ENCODE measurements at places on chromosomes 7 and 10.

DNA sequence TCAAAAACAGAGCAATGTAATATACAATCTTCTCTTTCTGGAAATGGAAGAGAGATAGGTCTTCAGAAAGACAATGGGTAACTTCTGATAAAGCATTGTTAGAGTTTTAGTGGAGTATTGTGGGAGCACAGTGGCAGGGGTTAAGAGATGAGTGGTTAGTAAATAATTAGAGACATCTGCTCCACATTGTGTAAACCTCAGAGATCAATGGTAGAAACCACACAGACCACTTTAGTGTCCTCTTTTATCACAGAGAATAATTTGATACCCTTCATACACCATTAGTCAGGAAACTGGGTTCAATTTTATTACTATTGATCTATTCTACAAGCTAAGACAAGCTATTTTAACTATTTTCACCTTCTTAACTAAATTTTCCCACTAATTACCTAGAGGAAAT lies 35.9 kb upstream of the MAGI2 start:
- no peak for DNase-seq

- no peak for DNase-seq
Observed at GRCh38 chr7:100585511-100586265, at the start of gene LRCH4. Gene LRCH4 (minus strand): TSS chr7:100586129. CDS start chr7:100586100, 29 bp downstream.

DNA sequence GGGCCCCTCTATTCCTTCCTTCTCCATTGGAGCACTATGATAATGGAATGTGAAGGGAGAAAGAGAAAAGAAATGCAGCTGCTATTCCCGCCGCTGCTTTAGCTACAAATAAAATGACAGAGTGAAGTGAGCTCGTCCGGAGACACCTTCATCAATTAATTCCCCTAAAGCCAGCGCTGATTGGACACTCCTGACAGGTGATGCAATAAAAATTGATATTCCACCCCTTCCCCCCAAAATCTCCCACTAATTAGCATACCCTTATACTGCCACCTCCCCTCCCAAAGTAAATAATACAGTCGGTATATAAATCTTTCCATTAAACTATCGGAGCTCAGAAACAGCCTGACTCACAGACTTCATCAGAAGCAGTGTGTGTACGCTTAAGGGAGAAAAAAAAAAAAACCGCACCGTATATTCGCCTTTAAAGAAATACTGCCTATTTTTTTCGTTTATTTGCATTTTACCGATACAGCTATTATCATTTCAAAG lies 7.3 kb downstream of the SKIDA1 start:
- peak; percentile 80 for DNase-seq

GRCh38 chr10:97174941-97175340 lies 10.8 kb downstream of the SLIT1 start:
- no peak for DNase-seq

DNA sequence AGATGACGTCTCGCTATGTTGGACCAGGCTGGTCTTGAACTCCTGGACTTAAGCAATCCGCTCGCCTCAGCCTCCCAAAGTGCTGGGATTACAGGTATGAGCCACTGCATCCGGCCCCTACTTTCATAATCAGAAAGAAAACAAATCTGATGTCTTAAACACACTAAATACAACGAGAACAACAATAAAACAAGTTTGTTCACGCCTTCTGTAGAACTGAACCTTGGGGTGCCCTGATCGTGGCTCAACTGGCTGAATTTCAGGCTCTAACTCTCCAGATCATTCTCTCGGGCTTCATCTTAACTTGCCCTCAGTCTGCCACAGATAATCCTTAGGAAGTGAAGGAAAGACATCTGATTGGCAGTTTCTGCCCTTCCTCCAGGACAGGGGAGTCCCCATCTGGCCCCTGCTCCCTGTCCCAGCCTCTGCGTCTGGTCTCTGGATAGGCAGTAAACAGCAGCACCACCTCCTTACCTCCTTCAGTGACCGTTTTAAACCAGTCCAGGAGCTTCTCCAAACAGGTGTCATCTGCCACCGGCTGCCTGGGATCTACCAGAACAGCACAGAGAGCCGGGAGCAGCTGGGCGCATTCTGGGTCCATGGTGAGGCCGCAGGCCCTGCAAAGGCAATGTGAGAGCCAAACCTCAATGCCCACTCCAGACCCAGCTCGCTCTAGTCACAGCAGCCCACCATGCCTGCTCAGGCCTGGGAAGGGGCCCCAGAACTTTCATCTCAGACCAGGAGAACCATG lies 1.3 kb downstream of the BRAT1 start:
- DNase-seq, result no peak

DNA sequence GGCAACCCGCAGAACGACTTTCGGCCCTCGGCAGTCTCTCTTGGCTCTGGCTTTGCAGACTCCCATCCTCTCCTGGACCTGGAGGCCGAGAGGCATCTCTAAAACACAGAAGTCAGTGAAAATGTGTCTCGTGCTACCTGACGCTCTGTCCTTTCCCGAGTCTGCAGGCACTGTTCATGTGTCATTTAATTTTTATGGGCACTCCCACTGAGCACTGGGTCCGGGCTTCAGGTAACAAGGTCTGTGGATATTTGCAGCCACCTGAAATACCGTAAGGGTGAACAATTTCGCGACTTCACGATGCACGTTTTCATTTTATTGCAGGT lies 96.8 kb downstream of the GLRX3 start:
- no peak for DNase-seq

- DNase-seq, result no peak
Observed at GRCh38 chr10:99394256-99394655, 36.2 kb downstream of the GOT1 start.

Data from NCI-H1436 (cell line).